NCI-H1092 (cell line): ENCODE measurements at places on chromosomes 3 and 15.

DNA sequence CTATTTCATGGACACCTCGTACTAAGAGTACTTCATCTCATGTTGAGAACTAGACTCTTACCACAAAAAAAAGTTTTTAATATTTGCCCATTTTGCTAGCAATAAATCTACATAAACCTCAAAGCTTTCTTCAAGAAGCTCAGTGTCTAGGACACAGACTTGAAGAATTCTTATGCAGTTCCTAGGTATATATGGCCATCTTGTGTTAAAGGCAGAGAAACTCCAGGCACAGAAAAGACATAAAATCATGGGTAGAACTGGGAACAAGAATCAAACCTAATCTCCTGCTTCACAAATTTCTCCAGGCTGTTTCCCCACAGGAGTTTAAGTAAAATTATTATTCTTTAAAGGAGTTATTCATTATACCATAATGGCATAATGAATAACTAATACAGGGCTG lies 4.4 kb downstream of the MBD4 start:
- DNase-seq: no peak

- DNase-seq: no peak
Measured at GRCh38 chr3:71087143-71088018, 496.1 kb downstream of the FOXP1 start.

- peak; percentile 18 for DNase-seq
Measured at GRCh38 chr15:69576035-69576526, 123.5 kb downstream of the RPLP1 start.

DNA sequence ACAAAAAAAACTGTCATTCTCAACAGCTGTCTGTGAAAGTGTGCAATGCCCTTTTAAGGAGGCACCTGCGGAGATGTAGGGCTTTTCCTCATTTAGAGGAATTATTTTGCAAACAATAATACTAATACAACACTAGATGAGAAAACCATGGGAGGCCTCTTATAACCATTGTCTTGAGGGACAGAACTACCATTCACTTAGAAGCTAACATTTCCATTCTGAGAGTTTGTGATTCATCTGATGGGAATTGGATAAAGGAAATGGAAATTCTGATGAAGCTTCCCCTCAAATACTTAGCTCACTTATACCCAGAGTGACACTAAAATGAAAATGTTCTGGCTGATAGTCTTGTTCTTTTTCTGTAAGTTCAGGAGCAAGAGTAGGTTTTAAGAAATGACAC lies 147.7 kb downstream of the CADPS start:
- no peak for DNase-seq

DNA sequence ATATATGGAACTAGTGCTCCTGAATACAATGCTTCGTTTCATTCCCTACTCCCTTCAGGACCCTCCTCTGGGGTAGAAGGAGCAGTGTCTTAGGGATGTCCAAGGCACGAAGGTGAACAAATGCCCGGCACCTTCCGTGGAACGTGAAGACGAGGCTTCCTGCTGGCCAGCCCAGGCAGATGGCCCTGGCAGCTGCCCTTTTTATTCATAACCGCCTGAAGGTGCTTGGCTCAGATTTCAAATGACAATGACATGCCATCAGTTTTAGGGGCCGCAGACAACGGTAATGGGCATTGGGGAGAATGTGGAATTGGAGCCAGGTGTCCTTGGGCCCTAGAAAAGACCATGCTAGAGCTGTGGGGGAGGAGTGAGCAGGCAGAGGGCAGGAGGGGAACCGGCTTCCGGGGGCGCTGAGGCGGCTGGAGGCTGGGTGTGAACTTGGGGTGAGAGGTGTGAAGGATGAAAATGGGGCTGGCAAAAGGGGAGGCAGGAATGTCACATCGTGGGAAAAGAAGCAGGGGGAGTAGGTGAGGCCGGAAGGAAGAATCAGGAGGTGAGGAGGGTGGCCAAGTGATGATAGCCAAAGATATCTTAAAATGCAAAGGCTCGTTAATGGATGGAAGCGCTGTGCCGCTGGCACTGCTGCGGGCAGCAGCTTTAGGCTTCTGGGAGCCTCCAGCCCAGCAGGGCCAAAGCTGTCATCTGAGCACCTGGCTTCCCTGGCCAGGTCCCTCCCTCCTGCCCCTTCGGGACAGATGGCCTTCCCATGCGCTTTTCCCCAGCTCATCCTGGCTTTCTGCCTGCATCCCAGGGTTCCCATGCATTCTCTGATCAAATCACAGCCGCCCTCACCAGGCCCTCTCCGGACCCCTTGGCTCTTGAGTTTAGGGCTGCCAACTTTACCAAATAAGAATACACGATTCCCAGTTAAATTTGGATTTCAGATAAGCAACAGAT lies 93.7 kb downstream of the TMEM266 start:
- DNase-seq: no peak

DNA sequence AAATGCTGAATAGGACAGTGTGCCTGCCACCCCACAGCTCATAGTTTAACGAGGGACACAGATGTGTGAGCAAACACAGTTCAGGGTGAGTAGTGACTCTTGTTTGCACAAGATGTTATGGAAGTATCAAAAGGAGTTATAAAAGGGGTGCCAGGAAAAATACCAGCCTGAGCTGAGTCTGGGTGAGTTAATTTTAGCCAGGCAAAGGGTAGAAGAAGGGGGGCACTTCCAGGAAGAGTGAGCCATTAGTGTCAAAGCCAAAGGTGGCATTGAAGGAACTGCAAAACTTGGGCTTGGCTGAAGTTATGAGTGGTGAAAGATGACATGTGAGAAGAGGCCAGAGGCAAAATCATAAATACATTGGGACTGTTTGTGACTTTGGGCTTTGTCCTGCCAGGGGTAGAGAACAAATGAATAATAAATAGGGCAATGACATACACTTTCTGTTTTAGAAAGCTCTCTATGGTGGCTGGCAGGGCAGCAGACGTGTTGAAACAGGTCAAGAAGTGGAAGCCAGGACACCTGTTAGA lies 1.9 kb upstream of the SPPL2A start:
- no peak for DNase-seq
